ENCODE measurements at places on chromosomes 1 and 21. TPM values are rescaled to one million over a fixed set of nuclear protein-coding genes. Genes with fewer than 3 reads are reported as not detected.

DIRAS3 gene
- total RNA-seq = 17.6 TPM

RXFP4 gene
- total RNA-seq = not detected

SLAMF6 gene
- total RNA-seq = not detected

CD160 gene
- not detected for total RNA-seq

ZNF593OS gene
- not detected for total RNA-seq

All from mesangial cell (primary cell).